ENCODE measurements at places on chromosomes 16 and 17.

- H3K27me3 ChIP-seq = no peaks in the 10 kb centered on the region
- H3K27ac ChIP-seq = no peak overlapping the region
- H3K4me1 ChIP-seq = no peaks in the 10 kb centered on the region
- H3K36me3 ChIP-seq = no peaks in the 10 kb centered on the region
Measured at GRCh38 chr16:67672739-67673662, 6.4 kb downstream of the C16orf86 start.

GRCh38 chr17:79888811-79889634 lies 49.8 kb upstream of the CBX4 start:
- no peaks in the 10 kb centered on the region for H3K36me3 ChIP-seq
- H3K27me3 ChIP-seq = no peaks in the 10 kb centered on the region
- no peaks in the 10 kb centered on the region for H3K4me1 ChIP-seq
- H3K27ac ChIP-seq = no peak overlapping the region
- DNase-seq = no peak

GRCh38 chr16:35344012-35344762 lies 1884.8 kb downstream of the TP53TG3F start:
- H3K27ac ChIP-seq = no peak overlapping the region
- no peaks in the 10 kb centered on the region for H3K27me3 ChIP-seq
- DNase-seq = no peak
- no peaks in the 10 kb centered on the region for H3K36me3 ChIP-seq
- no peak overlapping the region for H3K4me3 ChIP-seq

- no peak for DNase-seq
- no peak overlapping the region for H3K4me3 ChIP-seq
- H3K4me1 ChIP-seq = no peaks in the 10 kb centered on the region
- no peak overlapping the region for H3K27ac ChIP-seq
- no peaks in the 10 kb centered on the region for H3K27me3 ChIP-seq
Measured at GRCh38 chr16:253833-254232, 19.2 kb downstream of the FAM234A start.

DNA sequence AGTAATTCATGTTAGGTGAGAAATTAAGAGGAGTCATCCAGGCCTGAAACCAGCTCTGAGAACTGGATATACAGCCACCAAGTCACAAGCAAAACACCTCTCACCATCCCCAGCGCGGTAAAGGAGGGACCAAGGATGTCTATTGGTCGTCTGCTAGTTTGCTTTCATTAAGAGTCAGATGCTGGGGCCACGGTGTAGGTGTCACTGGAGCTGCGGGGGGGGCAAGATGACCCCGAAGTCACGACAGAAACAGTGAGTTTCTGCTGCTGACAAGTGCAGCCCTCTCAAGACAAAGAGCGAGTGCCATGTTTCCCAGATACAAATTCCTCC lies 790 bp downstream of the NCBP3 start:
- peak overlapping the region; percentile 100 for H3K4me3 ChIP-seq
- peaks cover 13% of the 10 kb centered on the region for H3K36me3 ChIP-seq
- no peak for DNase-seq
- peak overlapping the region; percentile 86 for H3K27ac ChIP-seq
- peaks cover 19% of the 10 kb centered on the region for H3K4me1 ChIP-seq
- H3K27me3 ChIP-seq = no peaks in the 10 kb centered on the region

DNA sequence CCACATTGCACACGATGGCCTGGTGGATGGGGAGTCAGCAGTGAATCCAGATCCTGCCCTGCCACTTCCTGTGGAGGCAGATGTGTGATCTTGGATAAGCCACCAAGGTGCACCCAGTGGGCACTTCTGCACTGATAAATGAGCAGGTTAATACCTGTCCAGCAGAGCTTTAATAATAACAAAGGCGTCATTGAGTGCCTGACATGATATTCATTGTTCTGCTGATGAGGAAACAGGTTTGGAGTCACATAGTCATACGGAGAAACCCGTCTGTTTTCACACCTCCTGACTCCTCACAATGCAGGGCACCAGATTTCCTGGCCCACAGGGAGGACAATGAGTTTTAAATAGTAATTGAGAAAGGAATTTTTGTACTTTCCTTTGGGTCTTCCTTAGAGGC lies 324.6 kb upstream of the CDH5 start:
- no peaks in the 10 kb centered on the region for H3K36me3 ChIP-seq
- peaks cover 5% of the 10 kb centered on the region for H3K4me1 ChIP-seq
- no peaks in the 10 kb centered on the region for H3K27me3 ChIP-seq
- no peak for DNase-seq

DNA sequence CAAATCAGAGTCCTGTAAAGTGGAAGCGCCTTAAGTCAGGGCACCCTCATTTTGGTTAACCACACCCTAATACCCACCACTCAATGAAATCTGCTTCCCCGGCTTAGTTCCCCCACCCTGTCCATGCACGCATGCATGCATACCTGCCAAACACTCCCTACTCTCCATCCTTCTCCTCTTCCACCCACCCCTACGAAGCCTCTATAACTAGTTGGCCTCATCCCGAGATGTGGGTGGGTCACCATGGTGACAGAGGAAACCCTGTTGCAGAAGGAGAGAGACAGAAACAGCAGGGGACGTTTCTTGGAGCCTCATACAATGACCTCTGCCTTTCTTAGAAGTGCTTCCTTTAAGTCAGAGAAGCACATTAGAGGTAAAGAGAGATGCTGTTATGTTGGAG lies 46.8 kb upstream of the DNAH9 start:
- H3K36me3 ChIP-seq = no peaks in the 10 kb centered on the region
- no peaks in the 10 kb centered on the region for H3K4me1 ChIP-seq
- no peaks in the 10 kb centered on the region for H3K27me3 ChIP-seq
- no peak overlapping the region for H3K4me3 ChIP-seq
